ENCODE measurements at places on chromosomes 11 and 22.

GRCh38 chr11:113664069-113664980 lies 41.8 kb downstream of the TMPRSS5 start:
- no peak for DNase-seq

DNA sequence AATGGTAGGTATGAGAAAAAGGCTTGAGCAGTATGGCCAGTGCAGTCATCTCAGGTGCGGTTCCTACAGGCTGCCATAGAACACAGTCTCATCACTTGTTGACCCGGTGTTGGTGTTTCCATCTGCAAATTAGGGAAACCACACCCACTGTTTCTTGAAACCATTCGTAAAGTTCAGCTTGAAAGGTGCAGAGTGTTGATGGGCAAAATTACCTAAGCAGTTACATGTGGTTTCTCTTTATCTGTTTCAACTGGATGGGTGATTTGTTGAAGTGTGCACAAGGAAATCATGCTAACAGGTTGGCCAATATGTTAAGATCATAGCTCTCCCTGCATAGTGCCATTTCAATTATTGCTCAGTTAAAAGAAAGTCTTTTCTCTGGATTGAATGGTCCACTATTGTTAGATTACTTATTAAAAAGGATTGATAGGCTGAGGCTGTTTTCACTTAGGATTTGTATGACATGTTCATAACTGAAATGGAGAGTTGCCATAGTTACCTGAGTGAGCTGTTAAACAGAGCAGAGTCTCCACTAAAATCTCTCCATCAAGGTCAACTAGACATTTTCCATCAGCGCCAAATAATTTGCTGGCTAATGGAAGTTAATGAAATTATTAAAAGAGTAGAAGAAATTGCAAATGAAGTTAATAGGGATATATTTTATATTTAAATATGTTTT lies 203.1 kb upstream of the MTMR2 start:
- DNase-seq, result no peak

DNA sequence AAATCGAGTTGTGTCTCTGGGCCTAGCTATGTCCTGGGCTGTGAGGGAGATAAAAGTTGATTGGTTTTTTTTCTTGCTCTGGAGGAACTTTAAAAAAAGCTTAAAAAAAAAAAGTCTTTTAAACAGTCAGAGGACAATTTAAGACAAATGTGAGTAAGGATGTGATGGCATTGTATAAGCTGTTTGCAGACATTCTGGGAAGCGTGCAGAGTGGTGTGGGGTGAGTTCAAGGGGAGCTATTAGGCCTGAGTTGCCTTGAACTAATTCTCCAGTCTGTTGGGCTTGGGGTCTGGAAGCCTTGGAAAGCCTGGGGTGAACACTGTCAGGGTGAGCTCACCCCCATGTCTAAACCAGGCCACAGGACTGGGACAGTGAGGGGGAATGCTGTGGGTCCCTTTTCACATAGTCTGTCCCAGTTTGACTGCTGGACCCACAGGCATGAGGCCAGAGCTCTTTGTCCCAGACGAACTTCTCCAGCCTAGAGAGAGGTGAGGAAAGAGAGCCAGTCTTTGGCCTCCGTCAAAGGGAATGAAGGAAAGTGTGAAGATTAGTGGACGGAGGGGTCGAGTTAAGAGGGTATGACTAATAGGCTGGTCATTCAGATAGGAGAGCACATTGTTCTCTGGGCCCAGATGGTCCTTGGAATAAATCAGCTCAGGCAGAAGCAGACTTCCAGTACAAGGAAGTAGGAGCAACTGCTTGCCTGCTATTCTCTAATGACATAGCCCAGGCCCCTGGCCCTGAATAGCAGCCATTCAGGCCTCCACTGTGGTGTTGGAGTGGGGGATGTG lies 76.4 kb upstream of the NNMT start:
- DNase-seq, result no peak

- DNase-seq, result no peak
Measured at GRCh38 chr11:79285756-79286155, 155.1 kb downstream of the TENM4 start.

- DNase-seq, result no peak
Measured at GRCh38 chr11:83116015-83116641, 40.8 kb upstream of the PCF11 start.

GRCh38 chr22:16586991-16587390 lies 5.6 kb downstream of the CCT8L2 start:
- no peak for DNase-seq

GRCh38 chr11:46414879-46415278 lies 23.3 kb upstream of the CHRM4 start:
- no peak for DNase-seq

GRCh38 chr11:88590361-88590760 lies 252.8 kb upstream of the CTSC start:
- DNase-seq, result no peak

GRCh38 chr22:50114221-50115021 lies 24.6 kb downstream of the MOV10L1 start:
- DNase-seq, result no peak

GRCh38 chr11:32172041-32172847 lies 81.4 kb downstream of the RCN1 start:
- DNase-seq, result no peak

GRCh38 chr22:45510376-45511232 lies 7.9 kb downstream of the FBLN1 start:
- no peak for DNase-seq

GRCh38 chr11:117839380-117839881 lies 14.9 kb upstream of the FXYD2 start:
- DNase-seq, result no peak

DNA sequence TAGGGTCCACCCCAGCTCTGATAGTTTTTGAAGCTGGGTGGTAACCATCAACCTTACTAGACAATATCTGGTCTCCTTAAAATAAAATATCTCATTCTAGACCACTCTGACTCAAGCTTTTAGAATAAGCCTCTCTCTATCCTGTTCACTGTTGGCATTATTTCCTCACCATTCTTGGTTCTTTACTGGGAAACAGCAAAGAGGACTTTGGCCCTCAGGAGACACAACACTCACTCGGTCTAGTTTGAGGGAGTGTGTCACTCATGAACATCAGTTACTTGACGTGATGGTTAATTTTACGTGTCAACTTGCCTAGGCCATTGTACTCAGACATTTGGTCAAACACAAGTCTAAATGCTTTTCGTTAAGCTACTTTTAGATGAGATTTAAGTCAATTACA lies 110.6 kb downstream of the FAM76B start:
- DNase-seq, result no peak

- DNase-seq, result no peak
Measured at GRCh38 chr11:76579056-76579751, 91.3 kb downstream of the LRRC32 start.

DNA sequence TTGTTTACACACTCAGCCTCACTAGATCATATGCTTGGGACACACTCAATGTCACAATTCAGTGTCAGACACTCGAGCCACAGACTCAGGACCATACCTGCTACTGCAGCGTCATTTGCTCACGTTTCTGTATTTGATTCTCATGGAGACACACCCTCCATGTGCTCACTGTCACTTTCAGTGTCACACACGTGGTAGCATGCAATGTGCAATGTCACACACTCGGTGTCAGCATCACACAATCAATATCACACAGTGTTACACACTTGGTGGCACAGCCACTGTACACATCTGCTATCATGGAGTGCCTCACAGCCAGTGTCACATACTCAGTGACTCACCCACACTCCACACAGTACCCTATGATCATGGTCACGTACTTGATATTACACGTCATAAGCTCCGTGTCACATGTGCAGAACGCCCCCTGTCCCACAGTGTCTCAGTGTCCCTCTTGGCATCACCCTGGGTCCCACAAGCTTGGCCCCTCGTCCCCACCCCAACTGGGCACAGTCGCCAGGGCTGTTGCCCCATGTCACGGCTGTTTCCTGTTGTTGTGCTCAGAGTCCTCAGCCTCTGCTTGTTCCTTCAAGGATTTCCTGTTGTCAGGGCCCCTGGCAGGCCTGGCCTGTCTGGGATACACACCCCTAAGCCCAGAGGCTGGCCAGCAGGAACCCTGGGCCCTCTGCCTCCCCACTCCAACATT lies 49.6 kb downstream of the PDE2A start:
- no peak for DNase-seq

- DNase-seq, result no peak
Measured at GRCh38 chr11:75326439-75326810, 25.0 kb downstream of the ARRB1 start.

DNA sequence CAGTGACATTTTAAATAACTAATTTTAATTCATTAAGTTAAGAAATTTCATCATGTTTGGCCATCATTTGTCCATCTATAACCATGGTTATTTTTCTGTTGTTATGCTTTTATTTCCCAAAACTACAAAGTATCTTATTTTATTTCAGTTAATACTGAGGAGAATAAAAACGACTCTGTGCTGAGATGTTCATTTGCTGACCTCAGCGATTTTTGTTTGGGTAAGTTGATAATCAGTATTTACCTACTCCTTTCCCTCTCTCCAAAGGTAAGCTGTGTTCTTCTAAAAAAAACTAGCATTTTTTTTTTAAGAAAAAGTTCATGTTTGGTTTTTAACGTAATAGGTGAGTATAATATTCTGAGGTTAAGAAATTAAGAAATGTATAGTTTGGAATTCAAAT lies 111.7 kb downstream of the ANO3 start:
- no peak for DNase-seq

DNA sequence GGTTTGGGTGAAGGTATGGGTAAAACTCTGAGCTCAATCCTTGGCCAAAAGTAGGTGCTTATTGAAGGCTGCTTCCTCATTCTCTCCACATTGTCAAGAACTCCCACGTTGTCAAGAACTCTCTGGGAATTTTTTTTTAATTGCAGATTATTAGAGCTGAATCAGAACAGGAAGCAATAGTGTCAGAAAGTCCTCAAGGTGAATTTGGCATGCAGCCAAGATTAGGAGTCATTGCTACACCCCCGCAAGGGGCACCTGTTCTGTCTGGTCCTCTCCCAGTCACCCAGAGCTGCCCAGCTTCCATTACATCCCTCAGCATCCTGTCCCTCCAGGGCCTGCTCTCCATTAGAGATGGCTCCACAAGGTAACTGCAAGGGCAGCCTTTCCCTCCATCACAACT lies 996.5 kb downstream of the OPCML start:
- DNase-seq, result no peak

GRCh38 chr22:33919391-33920196 lies 682 bp downstream of the LARGE1 start:
- no peak for DNase-seq

- DNase-seq, result no peak
Measured at GRCh38 chr11:6664551-6664950, 8.9 kb upstream of the DCHS1 start.

All from SK-N-MC (cell line).